ENCODE measurements at places on chromosomes 13 and 19.

- DNase-seq: peak; percentile 69
These were observed 60.0 kb downstream of the TPT1 start for GRCh38 chr13:45280751-45281634.

- DNase-seq: no peak
These were observed 63.5 kb upstream of the SERP2 start for GRCh38 chr13:44309794-44310757.

GRCh38 chr13:105634059-105634458, 901.4 kb downstream of the EFNB2 start:
- no peak for DNase-seq

DNA sequence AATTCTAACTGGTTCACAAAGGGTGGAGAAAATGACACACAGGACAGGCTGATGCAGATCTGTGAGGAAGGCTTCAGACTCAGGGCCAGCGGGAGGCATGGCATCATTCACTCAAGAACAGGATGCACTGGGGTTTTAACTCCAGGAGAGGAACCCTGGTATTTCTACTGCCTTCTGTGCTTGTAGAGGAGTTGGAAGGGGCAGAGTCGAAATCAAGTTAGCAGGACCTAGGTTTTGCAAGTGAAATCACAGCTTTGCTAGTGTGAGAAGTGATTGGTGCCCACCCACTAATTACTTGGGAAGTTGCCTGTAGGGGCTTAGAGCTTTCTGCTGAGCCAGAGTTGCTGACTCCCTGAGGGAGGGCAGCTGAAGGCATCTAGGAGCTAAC, 92.7 kb downstream of the AKAP11 start:
- peak; percentile 38 for DNase-seq

DNA sequence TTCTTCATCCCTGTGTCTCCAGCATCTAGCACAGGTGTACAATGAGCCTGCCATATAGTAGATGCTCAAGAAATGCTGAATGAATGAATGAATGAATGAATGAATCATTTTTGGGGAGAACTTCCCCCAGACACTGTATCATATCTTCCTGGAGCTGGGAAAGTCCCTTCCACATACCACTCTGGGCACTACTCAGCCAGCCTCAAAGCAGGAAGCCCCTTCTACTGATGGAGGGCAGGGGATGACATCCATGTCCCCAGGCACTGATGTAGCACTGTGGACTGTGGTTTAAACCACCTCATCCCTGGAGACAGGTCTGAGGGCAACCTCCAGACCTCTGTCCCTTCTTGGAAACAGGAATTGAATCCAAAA, 4.8 kb downstream of the GNA15 start:
- no peak for DNase-seq

Measured in neural progenitor cell (in vitro differentiated cells).